ENCODE measurements at places on chromosomes 6 and 20.

GRCh38 chr6:3830806-3831205 is 18.4 kb upstream of the FAM50B start:
- no peak for DNase-seq

- DNase-seq, result no peak
Observed at GRCh38 chr6:88246654-88247053, 80.5 kb upstream of the CNR1 start.

DNA sequence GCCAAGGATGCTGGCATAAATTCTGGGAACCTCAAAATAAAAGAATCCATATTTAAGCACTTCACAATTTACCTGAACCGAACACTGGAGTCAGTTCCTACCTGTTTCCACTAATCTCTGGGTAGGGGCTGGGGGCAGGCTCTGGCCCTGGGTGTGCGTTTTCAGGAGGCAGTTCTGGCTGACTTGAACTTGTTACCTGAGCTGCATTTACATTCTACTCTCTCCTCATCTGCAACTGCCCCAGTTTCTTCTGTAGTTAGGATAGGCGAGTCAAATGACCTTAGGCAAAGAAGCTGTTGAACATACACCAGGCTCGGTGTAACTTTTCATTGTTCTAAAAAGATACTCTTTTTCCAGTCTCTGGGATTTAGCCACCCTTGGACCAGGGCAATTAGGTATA is 13.2 kb downstream of the CARMIL1 start:
- DNase-seq, result no peak

- no peak for DNase-seq
Observed at GRCh38 chr6:150427843-150428242, 59.0 kb downstream of the IYD start.

DNA sequence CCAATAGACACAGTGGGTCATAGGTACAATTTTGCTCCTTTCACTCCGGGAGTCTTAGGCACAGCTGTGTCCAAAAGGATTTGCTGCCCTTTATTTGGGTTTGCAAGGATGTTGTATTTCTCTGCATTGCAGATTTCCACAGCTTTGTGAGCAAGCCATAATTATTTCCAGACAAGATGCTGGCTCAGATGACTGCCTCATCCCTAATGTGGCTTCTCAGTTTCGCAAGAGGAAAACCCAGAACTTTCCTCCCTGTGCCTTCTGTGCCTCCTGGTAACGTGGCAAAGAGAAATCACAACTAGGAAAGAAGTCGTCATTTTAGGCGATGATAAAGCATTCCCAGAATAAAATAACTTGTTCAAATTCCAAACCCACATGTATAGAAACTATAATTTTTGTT is 33.7 kb downstream of the FAM50B start:
- no peak for DNase-seq

- DNase-seq, result no peak
Observed at GRCh38 chr6:25009393-25009710, 73.6 kb upstream of the RIPOR2 start.

GRCh38 chr6:16739329-16739801 is 21.9 kb downstream of the ATXN1 start:
- no peak for DNase-seq

DNA sequence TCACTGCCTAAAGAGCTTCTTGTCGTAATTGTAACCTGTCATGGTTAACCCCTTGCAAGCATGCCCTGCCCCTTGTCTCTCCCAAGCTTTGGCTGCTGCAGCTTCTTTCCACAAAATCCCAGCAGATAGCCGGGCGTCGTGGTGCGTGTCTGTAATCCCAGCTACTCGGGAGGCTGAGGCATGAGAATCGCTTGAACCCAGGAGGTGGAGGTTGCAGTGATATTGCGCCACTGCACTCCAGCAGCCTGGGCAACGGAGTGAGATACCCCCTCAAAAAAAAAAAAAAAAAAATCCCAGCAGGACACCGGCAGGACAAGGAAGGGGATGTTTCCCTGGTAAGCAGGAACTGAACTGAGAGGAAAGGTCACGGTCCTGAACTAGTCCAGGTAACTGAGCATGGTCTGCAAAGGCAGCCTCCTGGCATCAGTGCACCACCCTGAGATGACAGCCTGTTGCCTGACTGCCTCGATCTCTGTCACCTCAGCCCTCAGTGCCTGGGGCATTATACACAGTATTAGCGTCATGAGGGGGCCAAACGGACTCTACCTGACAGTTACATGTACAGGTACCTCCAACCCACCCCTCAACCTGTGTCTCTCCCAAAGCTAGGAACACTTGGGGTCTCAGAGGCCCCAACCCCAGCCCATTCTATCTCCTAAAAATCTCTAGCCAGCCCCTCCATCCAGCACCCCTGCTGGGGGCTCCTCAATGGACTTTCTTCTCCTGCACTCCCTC is 1.8 kb downstream of the LZTS3 start:
- DNase-seq, result no peak

DNA sequence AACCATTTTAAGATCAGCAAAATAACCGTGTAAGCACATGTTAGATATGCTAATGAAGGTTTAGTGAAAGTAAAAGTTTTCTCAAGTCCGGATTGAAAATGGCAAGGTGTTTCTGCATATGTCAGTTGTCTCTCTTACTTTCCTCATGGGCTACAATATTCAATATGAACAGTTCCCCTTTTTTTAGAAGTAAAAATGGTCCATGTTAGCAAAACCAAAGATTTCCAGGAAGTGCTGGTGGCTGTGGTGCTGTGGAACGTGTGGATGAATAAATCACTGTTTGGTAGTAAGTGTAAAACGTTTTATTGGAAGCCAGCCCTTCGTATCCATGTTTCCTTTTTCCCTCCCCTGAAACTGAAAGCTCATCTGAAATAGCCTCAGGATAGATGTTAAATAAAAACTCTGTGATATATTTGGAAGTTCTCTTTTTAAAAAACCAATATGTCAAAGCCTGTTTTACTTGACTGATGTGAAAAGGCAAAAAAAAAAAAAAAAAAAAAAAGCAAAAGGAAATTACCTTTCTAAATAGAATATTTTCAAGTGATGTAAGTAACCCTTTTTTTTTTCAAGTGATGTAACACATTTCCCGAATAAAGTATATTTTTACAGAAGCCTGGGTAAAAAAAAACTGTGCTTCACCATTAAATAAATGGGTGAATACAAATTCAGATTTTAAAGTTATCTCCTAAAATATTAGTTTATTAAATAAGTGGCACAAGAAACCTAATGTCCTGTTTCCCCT is 41.9 kb downstream of the PLEKHG1 start:
- DNase-seq, result no peak

DNA sequence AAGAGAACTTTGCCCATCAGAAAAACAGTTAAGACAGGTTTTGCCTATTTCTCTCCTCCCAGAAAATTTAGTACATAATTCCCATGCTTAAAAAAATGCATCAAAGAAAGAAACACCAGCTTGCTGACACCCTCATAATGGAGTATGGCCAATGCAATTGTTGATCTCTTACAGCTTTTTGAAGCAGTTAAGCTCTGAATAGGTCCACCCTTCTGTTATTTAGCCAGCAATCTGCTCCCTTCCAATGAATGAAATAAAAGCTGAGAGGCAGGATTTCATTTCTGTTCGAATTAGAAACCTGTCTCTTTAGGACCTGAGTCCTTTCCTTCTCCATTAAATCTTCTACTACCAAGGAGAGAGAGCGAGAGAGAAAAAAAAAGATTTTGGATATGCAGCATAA is 288.7 kb downstream of the RNF144B start:
- DNase-seq, result no peak

- DNase-seq, result no peak
Observed at GRCh38 chr6:100342830-100343229, 121.9 kb downstream of the SIM1 start.

DNA sequence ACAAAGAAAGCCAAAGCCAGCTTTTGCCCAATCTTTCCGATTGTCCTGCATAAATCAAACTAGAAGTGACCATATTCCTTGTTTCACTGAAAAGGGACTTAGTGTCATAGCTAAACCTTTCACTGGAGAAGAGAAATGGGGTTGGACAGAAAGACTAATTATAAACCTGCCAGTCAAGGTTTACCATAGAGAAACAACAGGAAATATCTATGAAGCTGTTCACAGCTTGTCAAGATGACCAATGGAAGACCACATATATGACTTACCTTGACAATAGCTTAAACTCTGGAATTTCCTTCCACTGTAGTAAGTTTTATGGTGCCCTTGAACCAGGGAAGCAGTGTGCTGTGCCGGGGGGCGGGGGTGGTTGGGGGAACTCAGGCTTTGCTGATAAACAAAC is 107.7 kb upstream of the PHACTR1 start:
- DNase-seq, result no peak

GRCh38 chr6:168107191-168107983 is 28.4 kb upstream of the FRMD1 start:
- DNase-seq, result no peak

- no peak for DNase-seq
Observed at GRCh38 chr6:163389354-163389753, 25.2 kb upstream of the QKI start.

DNA sequence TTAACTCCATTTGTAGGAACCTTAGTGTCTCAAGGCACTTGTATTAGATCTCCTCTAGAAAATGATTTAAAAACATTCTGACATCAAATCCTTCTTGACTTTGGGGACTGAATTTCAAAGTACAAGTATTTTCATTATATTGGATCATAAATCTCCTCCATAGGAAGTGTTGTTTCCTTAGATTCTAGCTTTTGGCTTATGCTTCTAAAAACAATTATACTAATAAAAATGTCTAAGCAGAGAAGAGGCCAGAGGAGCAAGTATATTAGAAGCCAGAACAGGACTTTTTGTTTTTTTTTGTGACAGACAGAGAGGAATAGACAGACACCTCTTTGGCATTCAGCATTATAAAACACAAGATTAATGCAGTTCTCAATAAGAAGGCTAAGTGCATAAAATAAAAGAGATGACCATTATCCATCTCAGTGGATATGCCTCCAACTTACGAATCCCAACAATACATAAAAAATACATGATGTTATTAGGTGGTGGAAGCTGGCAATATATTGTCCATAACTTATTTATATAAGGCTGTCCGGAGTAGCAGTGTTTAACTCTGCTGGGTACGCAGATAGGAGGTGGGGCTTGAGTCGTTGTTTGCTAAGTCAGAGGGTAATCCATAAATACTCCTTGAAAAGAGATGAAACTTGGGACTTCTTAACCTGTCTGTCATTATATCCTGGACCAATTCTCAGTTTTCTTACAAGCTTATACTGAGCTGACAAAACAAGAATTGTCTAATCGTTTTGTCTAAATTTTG is 31.9 kb upstream of the NOX3 start:
- DNase-seq, result no peak

DNA sequence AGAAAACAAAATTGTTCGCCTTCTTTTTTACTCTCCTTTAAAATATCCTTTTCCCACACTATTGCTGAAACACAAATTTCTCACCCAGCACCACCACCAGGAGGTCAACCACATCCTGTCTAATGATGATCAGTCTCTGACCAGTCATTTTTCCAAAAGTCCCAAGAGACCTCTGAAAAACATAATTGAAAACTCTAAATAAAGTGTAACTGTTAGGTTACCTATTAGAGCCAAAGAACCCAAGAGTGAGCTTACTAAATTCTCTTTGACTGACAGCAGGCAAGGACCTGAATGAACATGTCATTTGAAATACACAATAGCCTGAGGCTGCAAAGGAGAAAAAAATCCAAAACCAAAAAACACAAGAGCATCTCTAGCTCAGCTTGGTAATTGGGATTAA is 735.4 kb downstream of the CBLN4 start:
- no peak for DNase-seq

- no peak for DNase-seq
Observed at GRCh38 chr20:48837014-48837413, 9.2 kb upstream of the PREX1 start.

DNA sequence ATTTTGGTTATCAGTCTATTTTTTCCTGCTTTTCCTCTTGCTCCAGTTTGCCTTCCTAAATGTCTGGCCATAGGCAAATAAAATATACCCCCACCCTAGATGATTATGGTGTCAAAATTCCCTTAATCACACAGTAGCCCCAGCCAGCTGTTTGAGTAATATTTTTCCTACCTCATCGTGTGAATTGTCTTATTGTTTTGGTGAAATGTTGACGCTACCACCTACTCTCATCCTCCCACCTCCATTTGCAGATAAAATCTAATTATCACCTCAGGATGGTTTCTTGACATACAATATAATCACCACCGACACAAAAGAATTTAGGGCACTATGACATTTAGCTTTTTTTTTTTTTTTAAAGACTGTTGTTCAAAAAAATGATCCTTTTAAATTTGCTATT is 44.1 kb upstream of the FUCA2 start:
- no peak for DNase-seq

DNA sequence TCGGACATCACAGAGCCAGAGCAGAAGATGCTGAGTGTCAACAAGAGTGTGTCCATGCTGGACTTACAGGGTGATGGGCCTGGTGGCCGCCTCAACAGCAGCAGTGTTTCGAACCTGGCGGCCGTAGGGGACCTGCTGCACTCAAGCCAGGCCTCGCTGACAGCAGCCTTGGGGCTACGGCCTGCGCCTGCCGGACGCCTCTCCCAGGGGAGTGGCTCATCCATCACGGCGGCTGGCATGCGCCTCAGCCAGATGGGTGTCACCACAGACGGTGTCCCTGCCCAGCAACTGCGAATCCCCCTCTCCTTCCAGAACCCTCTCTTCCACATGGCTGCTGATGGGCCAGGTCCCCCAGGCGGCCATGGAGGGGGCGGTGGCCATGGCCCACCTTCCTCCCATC is 11.4 kb upstream of the ZBTB9 start:
- DNase-seq, result no peak

- no peak for DNase-seq
Observed at GRCh38 chr20:47724396-47724795, 60.9 kb downstream of the SULF2 start.

DNA sequence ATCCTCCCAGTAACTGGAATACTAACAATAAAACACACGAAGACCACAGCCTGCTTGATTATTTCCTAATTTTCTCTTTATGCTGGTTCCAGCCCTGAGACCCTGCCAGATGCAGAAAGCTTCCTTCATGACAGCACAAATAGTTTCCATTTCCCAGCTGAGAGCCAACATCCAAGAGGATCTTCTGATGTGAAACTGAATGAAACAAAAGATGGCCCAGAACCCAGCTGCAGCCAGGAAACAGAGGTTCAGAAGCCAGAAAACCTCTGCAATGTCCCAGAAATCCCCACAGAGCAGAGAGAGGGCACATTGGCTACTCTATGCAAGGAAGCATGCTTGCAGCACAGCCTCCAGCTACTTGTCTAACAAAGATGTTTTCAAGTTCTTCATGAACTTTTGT is 61.8 kb upstream of the PLEKHG1 start:
- no peak for DNase-seq

- DNase-seq, result no peak
Observed at GRCh38 chr20:11260611-11261010, 586.8 kb upstream of the JAG1 start.

Data from cortex of kidney (tissue), 1 donor.